ENCODE measurements at places on chromosomes 6 and 20. TPM values are rescaled to one million over a fixed set of nuclear protein-coding genes. Genes with fewer than 3 reads are reported as not detected.

Gene GNAS-AS1
- total RNA-seq: 0.25 TPM

Gene VNN1
- total RNA-seq: 1.1 TPM

Gene ARHGAP18
- total RNA-seq: 5.6 TPM

Gene GGTLC1
- not detected for total RNA-seq

Gene THEMIS
- 0.22 TPM for total RNA-seq

Gene WFDC11
- total RNA-seq: not detected

Gene SIRPB1
- 0.27 TPM for total RNA-seq

Gene PDE7B
- 12.6 TPM for total RNA-seq

GRCh38 chr20:43188234-43188653 lies 1.5 kb downstream of the PTPRT start:
- no peak for DNase-seq

GRCh38 chr20:31861385-31862156 lies 8.8 kb downstream of the DUSP15 start:
- DNase-seq: peak; percentile 59

- DNase-seq: no peak
These were observed 36.4 kb downstream of the MYLK4 start for GRCh38 chr6:2714111-2714895.

DNA sequence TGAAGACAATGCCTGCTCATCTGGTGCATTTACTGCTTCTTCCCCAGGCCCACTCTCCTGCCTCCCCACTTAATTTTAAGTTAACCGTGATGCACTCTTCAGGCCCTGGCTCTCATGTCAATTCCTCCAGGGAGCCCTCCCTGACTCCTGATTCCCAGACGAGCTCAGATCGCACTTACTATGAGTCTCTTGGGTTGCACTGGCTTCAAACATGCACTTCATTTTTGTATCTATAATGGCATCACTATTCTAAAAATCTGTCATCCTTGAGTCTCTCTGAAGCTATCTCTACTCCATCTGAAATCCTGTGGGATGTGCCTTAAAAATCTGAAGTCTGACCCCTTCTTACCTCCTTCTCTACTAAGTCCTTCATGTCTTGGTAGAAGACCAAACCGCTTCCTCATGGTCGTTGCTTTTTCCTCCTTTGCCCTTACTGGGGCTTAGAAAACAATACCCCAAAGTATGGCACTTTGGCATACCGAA lies 24.7 kb downstream of the COX4I2 start:
- DNase-seq: no peak

- no peak for DNase-seq
These were observed 21.0 kb downstream of the WASF1 start for GRCh38 chr6:110158479-110158878.

DNA sequence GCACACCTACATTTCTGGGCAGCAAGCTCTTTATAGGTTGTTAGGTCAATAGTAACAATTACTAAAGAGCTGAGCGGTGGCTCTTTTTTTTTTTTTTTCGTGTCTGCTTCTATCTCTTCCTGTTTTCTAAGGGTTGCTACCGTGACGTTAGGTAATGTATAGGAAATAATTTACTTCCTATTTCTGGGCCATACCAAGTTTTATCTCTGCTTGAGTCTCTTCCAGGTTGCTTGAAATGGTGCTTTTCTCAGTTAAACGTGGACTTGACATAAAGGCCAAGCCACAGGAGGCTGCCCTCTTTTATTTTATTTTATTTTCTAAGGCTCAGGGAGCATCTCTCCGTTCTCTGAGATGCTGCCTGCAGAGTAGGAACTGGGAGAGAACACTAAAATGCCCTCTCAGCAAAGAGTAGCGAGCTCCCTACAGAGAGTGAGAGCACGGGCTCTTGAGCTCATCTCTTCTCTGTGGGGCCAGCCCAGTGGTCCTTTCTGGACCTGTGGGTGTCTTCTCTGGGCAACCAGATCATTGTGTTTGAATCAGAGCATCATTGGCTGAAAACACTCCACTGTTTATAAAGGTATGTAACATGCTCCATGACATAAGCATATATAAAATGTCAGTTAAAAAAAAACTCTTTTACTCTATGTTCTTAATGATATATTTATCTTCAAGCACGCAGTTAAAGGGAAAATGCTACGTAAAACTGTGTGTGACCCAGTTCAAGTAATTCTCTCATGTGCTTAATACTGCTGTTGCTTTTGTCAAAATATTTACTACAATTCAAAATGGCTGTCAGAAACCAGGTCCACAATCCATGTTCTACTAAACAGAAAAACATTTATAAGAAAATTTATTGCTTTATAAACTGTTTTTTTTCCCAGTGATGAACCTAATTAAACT lies at the start of gene ZNF831:
TSS of gene ZNF831 (plus strand) at position 191 of the 900 bp plus-strand sequence. CDS start 27,199 bp downstream, outside the sequence.
- DNase-seq: no peak

DNA sequence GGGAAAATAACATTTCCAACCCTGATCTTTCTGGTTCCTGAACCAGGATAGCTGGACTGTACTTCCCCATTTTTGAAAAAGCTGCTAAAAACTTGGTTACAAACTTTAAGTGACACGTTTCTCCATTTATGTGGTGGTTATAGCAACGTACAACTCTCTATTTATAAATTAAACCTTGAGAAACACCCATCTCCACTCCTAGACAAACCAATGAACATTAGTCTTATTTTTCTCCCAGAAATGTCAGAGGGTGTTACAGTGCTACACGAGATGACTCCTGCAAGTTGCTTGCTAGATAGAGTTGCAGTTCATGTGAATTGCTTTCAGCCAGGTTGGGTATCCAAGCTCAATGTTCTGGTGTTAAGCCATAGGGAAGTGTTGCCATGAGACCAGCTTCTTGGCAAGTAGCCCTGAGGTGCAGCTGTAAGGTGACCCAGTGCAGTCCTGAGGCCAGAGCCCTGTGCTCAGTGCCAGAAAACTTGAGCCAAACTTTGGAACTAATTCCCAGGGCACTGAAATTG lies 51.3 kb upstream of the REV3L start:
- peak; percentile 67 for DNase-seq

GRCh38 chr6:131183427-131184095 lies 48.3 kb downstream of the AKAP7 start:
- no peak for DNase-seq

GRCh38 chr20:16025084-16025483 lies 548.2 kb downstream of the KIF16B start:
- no peak for DNase-seq

- DNase-seq: no peak
These were observed 4.9 kb downstream of the FRMD1 start for GRCh38 chr6:168073937-168074730.

DNA sequence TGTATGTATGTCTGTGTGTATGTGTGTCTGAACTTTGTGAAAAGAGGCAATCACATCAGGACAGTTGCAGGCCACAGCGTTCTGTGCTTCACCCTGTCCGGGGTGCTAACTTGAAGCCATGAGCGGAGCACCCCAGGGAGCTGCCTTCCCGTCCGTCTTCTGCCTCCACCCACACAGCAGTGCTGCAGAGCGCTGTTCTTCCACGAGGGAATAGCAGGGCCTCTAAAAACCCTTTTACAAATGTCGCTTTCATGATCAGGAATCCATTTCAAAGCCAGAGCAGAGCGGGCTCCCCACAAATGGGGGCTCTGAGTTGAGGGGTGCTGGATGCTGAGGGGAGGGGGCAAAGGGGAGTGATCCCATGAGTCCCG lies 131.5 kb downstream of the RNASET2 start:
- DNase-seq: no peak

GRCh38 chr6:121932076-121932991 lies 467.1 kb upstream of the HSF2 start:
- DNase-seq: peak; percentile 28

DNA sequence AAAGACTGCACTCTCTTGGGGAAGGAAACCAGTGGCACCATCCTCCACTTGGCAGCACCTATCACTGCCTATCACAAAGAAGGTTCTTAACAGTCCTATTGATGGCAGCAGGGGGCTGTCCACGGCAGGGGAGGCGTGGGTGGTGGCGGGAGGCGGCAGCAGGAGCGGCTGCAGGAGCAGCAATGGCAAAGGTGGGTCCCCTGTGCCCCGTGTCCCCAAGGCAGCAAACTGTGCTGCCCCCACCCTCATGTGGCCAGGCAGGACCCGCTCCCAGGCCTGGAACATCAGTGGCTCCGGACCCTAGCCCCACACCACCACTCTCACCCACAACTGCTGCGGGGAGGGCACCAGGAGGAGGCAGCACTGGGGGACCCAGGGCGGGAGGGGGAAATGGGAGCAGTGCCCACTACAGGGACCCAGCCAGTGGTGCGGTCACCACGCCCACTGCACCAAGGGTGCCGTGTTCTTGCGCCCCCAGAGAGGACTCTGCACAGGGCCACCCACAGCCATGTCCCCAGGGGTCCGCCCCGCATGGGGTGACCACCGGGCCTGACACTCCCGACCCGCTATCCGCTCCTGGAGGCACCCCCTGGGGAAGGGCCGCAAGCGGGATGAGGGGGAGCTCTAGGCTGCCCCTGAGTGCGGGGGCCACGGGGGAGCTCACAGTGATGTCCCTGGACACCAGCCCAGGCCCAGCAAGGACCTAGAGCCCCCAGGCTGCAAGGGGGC lies 54.6 kb downstream of the GMDS start:
- DNase-seq: no peak

GRCh38 chr6:98056955-98057354 lies 773.9 kb upstream of the MMS22L start:
- DNase-seq: no peak

DNA sequence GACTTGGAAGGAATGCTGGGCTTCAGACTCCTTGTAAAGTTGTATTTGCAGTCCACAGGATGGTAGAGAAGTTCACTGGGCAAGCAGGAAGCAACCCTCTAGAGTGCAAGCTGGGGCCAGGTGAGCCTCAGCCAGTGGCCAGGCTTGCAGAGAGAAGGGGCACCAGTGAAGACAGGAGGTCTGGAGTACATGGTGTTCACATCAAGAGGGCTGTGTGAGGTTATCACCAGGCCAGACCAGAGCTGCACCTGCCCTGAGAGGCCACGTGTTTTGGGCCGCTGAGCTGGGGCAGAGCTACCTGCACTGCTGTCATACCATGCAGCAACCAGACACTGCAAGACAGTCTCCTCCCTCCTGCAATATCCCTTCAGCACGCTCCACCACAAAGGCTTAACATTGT lies 79.0 kb downstream of the SH3BGRL2 start:
- DNase-seq: no peak

- DNase-seq: no peak
These were observed 133.1 kb upstream of the PTPRT start for GRCh38 chr20:43322851-43323250.

DNA sequence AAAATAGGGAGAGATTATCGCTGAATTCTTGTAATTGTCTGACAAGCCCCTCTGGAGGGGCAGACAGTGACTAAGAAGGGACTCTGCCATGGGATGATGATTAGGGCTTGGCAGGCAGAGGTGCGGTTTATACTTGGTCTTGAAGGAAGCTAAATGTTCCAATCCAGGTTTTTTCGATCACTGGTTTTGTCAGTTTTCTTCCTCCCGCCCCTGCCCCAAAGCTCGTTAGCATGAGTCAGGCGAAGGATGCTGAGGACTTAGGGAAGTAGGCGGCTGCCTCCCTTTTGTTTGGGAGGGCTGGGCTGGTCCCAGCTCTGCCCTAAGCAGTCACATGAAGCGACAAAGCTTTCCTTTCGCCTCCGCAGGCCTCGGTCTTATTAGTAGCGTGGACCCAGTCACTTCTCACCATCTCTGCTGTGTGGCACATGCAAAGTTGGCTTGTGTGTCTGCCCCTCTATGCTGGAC lies 314.2 kb downstream of the CDC5L start:
- no peak for DNase-seq

- DNase-seq: no peak
These were observed 10.2 kb upstream of the FOXC1 start for GRCh38 chr6:1599469-1599868.

- DNase-seq: no peak
These were observed 6.9 kb downstream of the EDN3 start for GRCh38 chr20:59307270-59307669.

GRCh38 chr6:89254569-89254968 lies 37.4 kb upstream of the GABRR1 start:
- DNase-seq: no peak

GRCh38 chr6:75178757-75179156 lies 27.1 kb downstream of the COL12A1 start:
- DNase-seq: no peak

DNA sequence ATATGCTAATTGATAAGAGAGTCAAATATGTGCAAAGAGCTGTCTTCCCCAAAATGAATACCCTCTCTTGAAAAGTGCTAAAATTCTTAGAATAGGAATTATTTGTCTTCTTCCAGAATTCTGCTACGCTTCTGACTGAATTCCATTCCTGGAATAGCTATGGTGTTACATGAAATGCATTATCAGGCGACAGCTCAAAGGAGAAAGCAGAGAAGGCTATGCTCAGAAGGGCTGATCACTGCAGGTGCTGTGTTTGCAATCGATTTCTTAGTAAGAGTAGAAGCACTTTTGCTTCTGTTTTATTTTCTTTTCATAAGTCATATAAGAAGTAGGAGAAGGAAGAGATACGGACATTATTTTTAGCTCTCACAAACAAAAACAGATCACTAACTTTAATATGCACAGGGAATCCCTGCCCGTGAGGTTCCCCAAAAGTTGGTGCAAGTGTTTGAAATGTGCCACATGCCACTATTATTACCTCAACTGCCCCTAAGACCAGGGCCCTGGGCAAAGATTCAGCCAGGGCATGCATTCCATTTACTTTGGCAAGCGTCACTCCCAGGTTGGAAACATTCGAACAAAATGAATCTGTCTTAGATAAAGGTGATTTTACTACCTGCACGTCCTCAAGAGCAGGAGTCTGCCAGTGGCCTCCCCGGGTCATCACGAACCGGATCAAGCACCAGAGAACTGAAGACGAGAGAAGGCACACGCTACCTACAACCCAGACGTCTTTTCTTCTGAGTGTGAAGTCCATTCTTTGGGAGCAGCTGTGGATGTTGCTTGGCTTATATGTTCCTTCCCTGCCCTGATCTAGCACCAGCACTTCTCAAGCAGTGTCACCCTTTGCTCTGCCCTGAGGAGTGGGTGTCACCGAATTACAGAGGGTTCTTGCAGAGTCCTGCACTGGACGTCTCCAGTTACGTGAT lies 7.2 kb downstream of the MYLK4 start:
- no peak for DNase-seq

DNA sequence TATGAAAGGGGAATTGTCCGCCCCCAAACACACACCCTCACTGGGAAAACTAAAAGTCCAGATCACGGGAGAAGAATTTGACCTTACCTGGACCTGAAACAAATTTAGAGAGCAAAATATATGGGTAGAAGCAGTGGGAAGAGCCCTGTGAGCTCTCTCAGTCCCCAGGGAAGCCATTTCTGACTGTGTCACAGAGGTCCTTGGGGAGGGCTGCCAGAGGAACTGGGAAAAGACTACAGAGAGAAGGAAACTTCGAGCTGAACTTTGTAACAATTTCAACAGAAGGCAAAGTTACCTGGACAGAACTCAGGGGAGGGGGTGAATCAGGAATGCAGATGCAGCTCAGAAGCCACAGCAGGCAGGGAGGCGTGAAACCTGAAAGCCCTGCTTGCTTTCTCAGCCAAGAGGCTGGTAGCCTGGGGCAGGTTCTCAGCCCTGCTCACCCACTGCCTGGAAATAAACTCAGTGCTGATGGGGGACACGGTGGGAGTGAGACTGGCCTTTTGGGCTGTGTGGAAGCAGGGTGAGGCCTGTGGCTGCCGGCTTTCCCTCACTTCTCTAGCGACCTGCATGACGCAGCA lies 163.8 kb downstream of the TMEM200A start:
- no peak for DNase-seq

All from left ventricle myocardium inferior (tissue), 1 donor.